Mammary epithelial cell (primary cell): ENCODE measurements at places on chromosomes 12 and 14.

DNA sequence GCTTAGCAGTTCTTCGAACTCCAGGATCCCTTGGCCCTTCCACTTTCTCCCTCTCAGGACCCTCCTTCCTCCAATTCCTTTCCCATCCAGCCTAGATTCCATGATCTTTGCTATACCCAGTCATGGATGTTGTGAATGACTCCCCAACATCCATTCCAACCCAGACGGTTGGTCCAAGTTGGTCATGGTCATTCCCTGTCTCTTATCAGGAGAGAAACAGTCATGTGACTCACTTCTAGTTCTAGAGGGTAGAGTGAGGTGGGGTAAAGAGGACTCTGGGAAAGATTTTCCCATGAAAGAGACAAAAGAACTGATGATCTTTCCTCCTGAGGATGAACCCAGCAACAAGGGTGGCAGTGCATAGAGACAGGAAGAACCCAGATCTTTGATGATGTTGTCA, 9.2 kb upstream of the P2RX7 start:
- DNase-seq, result no peak

GRCh38 chr12:122208073-122208820, 4.7 kb downstream of the B3GNT4 start:
- no peak for DNase-seq

GRCh38 chr12:46219877-46220655, 48.8 kb downstream of the SLC38A1 start:
- DNase-seq, result peak; percentile 82

GRCh38 chr12:65930114-65930828, 106.0 kb downstream of the HMGA2 start:
- no peak for DNase-seq

GRCh38 chr12:53230108-53230845, 1.7 kb downstream of the RARG start:
- DNase-seq, result peak; percentile 67

- DNase-seq, result no peak
Observed at GRCh38 chr12:112546996-112547395, 128.2 kb downstream of the PTPN11 start.

GRCh38 chr14:63045234-63045611, at the start of gene KCNH5:
KCNH5 (minus strand) TSS chr14:63045458; CDS start chr14:63045186, 272 bp downstream.
- peak; percentile 53 for DNase-seq

DNA sequence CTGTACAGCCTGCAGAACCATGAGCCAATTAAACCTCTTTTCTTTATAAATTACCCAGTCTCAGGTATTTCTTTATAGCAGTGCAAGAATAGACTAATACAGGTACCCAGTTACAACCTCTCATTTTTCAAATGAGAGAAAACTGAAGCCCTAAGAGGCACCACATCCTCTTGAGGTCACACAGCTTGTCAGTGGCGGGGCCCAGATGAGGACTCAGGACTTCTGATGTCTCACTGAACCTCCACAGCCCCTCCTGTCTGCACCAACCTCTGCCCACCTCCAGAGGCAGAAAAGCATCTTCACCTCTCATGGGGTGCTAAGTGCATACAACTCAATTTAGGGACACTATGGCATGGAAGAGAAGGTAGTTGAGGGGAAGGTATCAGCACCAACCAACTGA, 120.7 kb downstream of the CRACR2A start:
- DNase-seq, result no peak

- no peak for DNase-seq
Observed at GRCh38 chr14:73620268-73620667, 8.0 kb downstream of the ACOT6 start.

GRCh38 chr14:104983231-104983721, 2.3 kb upstream of the CLBA1 start:
- DNase-seq, result no peak
